Nephron progenitor cell (in vitro differentiated cells): ENCODE measurements at places on chromosomes 1 and 21.

- no peak for DNase-seq
Measured at GRCh38 chr1:41957568-41957967, 38.8 kb upstream of the HIVEP3 start.

DNA sequence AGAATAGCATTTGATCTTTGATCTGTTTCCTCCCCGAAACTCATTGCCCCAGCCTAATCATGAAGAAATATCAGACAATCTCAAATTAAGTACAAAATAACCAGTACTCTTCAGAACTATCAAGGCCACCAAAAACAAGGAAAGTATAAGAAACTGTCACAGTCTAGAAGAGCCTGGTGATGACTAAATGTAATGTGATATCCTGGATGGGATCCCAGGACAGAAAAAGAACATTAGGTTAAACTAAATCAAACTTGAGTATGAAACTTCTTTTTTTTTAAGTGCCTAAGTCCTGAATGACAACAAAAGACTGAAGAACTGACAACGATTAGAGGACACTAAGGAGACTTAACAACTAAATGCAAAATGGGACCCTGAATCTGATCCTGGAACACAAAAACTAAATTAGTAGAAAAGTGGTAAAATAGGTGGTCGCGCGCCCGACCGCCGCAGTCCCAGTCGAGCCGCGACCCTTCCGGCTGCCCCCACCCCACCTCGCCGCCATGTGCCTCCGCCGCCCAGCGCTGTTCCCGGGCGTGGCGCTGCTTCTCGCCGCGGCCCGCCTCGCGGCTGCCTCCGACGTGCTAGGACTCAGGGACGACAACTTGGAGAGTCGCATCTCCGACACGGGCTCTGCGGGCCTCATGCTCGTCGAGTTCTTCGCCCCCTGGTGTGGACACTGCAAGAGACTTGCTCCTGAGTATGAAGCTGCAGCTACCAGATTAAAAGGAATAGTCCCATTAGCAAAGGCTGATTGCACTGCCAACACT lies 5.5 kb upstream of the PRKAB2 start:
- no peak for DNase-seq

GRCh38 chr1:43339584-43340232 lies 2.1 kb downstream of the MPL start:
- DNase-seq = no peak

DNA sequence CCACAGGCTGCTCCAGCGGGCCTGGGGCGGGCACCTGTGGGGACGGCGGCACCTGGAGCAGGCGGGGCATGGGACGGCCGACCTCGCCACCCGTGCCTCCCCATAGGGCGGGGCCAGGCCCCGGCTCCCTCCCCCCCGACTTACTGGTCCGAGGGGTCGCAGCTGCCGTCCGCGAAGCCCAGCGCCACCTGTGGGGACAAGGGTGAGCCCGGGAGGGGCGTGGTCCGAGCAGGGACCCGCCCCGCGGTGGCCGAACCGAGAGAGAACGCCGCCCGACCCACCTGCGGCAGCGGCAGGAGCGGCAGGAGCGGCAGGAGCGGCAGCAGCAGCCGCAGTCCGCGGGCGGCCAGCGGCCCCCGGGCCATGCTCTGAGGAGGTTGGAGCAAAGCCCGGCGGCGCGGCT lies at the start of gene TMEM52:
TMEM52 (minus strand) TSS at position 379 of the 403 bp plus-strand sequence; CDS start at position 365, 14 bp downstream.
- no peak for DNase-seq

DNA sequence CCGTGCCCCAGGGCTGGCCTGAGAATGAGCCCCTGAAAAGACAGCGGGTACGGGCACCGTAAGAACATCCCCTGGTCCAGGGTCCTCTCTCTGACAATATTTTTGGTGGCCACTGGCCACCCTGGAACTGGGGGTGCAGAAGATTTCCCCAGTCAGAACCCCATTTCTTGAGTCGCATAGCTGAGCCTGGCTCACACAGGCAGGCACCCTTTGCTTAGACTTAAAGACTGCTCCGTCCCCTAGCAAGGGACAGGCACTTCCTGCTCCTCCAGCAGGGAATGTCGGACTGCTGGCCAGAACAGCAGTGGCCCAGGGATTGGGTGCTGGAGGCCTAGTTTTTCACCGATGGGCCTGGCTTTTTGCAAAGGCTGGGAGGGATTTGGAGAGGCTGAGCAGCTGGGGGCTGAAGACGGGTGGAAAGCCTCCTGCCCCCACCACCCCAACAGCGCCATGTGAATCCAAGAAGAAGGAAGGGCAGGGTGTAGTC lies 4.3 kb downstream of the OLIG2 start:
- no peak for DNase-seq

DNA sequence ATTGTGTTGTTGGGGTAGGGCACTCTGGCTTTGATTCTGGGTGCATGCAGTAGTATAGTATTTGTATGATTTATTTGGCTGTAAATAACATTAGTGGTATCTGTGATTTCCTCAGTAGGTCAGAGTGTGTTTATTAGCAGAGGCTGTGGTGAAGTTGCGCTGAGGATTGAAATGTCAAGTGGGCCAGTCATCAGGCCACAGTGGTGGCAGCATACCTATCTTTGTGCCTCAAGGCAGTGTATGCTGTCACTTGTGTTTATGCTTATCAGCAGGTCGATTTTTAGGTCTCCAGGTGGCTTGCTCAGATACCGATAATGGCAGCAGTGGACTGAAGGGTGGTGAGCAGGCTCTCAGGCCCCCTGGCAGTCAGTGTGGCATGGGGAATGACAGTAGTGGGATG lies 11.3 kb downstream of the LY9 start:
- no peak for DNase-seq

- DNase-seq = no peak
Measured at GRCh38 chr1:26020941-26021646, 481 bp upstream of the EXTL1 start.

- DNase-seq = no peak
Measured at GRCh38 chr1:176964687-176965086, 199.8 kb downstream of the ASTN1 start.

- DNase-seq = no peak
Measured at GRCh38 chr21:45180246-45180599, 105.8 kb downstream of the ADARB1 start.

DNA sequence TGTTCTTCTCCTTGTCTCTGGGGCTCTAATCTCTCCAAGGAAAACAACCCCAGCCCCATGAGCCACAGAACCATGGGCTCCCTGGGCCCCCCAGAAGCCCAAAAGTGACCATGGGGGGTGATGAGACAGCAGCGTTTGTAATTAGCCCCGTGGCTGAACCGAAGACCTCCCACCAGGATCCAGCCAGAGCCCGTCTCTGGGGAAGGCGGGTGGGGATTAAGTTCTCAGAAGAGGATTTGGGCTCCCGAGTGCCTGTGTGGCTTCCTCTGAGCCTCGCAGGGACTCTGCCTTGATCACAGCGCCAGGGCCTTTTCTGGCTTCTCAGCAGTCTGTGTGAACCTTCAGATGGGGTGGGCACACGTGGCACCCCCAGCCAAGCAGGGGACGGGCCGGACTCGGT lies 77.0 kb downstream of the ALPL start:
- DNase-seq = no peak

DNA sequence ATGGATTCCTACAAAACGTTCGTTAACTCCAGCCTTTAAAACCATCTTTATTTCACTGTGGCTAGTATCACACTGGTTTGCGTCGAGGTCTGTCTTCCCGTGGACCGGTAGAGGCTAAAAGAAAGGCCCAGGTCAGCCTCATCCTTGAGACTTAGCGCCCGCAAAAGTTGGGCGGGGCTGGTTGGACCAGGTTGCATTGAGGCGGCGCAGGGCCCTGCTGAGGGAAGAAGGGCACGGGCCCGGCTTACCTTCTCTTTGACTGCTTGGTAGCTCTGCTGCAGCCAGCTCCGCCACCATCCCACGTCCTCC lies 455 bp downstream of the BSDC1 start:
- no peak for DNase-seq

DNA sequence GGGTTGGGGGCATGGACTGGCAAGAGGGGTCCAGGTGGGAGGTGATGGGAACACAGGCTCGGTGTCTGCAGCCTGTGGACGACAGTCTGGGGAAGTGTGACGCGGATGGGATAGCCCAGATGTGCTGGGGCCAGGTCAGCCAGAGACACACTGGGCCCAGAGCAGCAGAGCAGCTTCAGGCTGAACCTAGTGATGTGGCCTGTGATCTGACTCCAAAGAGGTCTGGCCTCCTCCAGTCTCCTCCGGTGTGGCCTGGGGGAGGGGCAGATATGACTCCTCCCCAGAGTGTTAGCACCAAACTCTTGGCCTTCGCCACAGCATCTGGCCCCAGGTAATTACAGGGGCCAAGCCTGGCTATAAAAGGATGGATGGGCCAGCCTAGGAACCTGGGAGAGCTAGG lies 13.5 kb downstream of the EFNA3 start:
- no peak for DNase-seq

DNA sequence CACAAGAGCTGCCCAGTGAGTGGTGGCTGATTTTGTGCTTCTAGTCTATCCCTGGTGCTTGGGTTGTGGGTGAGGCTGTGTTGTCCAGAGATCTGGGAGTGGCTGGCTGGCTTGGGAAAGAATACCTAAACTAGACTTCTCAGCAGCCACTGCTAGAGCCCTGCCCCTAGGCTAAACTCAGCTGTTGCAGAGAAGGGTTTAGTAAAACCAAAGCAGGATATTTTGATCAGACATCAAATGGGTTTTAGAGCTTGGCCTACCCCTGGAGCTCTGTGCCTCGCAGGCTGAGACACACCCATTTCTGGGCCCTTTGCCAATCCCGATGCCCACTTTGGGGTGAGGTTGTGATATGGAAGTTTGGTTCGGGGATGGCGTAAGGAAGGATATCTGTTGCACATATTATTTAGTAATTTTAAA lies 88.5 kb downstream of the UCK2 start:
- DNase-seq = no peak

DNA sequence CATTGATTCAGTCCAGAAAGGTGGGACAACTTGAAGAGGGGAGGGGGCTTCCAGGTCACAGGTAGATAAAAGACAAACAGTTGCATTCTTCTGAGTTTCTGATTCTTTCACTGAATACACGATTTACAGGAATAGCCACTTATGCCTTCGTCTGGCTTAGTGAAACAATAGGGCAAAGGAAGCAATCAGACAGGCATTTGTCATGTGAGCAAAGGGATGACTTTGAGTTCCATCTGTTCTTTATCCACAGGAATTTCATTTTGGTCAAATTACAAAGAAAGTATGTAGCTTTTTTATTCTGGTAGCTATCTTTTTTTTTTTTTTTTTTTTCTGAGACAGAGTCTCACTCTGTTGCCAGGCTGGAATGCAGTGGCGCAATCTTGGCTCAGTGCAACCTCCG lies 202.5 kb downstream of the TTLL7 start:
- DNase-seq = no peak

DNA sequence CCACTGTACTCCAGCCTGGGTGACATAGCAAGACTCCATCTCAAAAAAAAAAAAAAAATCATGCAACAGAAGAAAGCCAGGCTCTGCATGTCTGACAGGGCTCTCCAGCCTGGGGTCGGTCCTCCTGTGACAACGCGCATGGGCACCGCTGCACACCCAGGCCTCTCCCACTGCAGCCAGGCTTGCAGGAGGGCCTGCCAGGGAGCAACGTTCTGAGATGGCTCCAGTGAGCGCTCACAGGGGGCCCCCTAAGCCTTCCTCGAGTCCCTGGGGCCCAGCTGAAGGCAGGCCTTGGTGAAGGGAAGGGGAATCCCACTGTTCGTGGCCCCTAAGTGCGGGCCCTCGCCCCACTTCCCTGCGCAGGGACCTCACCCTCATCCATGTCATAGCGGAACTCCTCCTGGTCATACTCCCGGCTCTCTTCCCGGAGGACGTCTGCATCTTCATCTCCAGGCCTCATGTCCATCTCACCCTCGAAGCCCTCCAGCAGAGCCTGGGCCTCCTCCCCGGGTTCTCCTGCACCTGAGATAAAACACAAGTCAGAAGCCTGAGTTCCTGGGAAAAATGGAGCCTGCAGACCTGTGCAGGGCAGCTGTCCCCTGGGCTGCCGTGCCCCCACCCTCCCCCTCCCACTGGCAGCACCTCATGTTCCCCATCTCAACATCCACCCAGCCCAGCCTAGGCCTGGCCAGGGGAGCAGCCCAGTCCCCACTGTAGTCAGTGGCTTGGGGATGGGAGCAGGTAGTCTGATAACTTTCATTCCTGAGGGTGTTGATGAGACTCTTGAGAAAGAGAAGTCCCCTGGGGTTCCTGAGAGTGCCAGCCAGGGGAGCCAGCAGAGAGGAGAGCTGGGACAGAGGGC lies 20.3 kb downstream of the RSPH1 start:
- no peak for DNase-seq

- DNase-seq = no peak
Measured at GRCh38 chr1:112723511-112723839, 8.3 kb upstream of the PPM1J start.

DNA sequence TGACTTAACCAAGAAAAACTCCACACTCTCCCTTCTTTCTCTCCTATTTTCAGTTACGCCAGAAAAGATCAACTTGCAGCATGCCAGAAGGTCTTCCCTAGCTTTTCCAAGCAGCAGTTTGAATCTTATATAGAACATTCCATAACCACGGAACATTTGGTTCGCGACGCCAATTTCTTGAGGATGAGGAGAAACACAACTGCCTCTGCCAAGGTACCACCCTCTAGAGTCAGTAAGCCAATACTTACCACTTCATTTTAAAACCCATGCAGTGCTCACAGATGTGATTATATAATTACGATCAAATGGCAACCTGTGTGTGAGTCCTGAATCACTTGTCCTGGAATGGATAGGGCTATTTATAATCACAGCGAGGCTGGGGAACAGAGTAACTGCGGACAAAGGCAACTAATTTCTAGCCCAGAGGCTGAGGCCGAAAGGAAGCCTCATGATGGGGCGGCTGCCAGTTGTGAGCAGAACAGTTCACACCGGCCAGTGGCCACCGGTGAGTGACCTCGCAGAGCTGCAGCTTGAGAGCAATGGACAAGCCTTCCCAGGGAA lies 43.2 kb upstream of the BACE2 start:
- no peak for DNase-seq

GRCh38 chr1:225999912-226000337 lies 782 bp upstream of the SDE2 start:
- DNase-seq = no peak

DNA sequence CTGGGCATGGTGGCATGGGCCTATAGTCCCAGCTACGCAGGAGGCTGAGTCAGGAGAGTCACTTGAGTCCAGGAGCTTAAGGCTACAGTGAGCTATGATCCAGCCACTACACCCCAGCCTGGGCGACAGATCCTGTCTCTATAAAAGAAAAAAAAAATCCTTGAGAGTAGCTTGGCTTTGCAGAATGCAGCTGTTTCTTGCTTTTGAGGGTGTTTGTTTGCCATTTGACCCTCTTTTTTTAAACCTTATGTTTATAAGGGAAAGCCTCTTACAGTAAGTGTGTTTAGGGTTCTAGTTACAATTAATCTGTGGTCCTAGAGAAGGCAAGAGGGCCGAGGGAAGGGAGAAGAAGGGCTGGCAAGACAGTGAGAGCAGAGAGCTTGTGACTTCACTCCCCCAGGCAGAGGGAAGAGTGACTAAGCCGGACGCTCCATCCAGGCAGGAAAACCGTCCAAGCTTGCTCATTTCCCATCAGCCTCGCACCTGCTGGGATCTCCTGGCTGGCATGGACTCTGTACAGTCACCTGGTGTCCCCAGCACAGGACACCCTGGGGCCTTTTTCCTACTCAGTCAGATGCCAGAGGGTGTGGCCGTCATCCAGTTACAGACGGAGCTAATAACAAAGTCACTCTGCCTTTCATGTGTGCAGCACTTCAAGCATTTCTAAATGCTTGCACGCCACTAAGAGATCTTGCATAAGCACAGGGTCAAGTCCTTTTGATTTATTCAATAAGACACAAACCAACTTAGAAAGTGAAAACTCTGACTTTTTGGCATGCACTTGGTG lies 55.5 kb upstream of the PSEN2 start:
- no peak for DNase-seq
